ENCODE measurements at places on chromosomes 2 and 18.

DNA sequence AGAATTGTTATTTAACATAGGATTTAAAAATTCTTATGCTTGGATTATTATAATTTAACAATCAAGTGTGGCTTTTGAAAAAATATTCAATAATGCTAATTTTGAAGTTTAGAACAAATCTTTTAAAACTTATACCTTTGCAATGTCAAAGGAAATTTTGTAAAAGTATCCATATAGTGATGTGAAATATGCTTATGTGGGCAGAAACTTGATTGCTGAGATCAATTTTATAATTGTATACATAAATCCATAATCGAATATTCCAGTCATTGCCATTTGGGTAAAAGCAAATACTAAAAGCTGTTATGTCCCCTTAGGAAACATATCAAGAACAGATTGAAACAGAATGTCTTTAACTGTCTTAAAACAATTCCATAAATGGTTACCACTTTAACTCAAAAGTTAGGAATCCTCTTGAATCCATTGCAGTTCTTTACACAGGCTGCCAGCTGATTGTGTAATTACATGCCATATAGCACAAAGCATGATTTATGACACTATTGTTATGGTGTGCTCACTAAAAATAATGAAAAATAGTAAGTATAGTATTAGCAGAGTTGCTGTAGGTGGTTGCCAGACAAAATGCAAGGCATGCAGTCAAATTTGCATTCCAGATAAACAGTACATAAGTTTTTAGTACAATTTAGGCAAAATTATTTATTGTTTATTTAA, 24.2 kb downstream of the PLCL1 start:
- DNase-seq: no peak

DNA sequence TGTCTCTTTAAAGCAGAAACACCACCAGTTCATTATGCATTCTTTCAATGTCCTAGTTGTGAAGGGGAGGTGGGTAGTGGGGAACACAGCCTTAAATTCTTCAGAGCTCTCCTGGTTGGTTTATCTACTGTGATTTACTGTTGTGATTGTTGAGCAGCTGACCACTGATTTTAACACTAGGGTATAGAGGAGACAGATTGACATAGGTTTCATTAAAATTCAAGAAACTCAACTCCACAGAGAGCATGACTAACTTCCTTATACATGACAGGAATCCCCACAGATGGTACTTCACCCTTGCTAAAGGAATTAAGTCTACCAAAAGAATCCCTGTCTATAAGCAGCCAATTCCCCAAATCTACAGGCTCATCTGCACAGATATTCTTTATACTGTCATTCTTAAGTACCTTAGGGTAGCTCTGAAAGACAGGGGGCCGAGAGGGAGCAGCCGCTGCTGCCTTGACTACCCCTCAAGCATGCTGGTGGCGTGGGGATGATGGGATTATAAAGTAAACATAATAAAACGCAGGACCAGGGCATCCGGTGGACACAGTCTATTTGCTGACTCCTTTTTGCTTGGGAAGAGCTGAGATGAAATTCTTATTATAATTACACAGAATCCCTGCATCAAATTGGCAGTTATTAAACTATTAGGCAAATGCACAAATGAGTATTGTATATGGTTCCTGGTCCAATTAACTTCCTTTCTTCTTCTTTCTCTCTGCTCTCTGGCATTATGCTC, 1377.6 kb upstream of the PIK3C3 start:
- DNase-seq: no peak

DNA sequence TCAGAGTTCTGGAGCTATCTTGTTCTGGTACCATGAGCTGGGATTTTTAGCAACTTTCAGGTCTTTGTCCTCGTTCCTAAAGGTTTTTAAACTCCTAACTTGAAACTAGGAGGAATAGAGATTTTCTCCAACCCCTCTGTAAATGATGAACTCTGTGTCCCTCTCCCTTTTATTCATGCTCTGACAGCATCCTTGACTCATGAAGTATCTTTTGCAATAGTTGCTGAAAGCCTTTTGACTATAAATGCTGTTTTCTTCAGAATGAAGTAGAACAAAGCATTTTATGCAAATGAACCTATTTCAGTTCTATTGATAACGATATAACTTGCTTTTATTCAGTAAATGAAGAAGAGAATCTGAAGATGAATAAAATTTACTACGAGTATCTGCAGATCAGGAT, 17.0 kb upstream of the MAPRE2 start:
- DNase-seq: no peak

DNA sequence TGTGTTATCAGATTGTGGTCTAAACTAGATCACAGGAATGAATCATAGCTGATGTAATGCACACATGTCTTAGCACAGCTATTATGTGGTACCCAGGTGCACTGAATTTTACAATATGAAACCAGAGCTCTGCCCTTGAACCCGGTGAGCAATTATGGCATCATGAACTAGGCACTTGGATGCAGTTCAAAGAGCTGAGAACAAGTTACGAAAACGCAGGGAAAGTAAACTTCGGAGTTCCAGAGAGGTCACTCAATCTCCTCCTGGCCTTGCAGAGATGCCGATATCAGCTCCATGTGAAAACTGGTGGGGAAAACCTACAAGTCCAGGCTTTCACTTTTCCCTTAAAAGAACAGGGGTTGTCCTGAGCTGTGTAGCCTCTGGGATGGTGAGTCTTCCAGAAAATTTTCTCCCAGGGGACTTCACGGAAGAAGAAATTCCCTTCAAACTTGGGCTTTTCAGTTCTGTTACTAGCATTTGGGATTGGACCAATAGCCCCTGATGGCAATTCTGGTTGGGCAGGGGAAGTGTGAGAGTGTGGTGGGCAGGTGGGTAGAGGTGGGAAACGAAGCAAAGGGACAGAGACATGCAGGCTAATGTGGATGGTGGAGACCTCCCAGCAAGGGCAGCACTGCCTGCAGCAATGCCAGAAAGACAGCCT, 71.1 kb upstream of the SH3BP4 start:
- DNase-seq: no peak

GRCh38 chr18:57087644-57088376, 59.1 kb upstream of the BOD1L2 start:
- DNase-seq: no peak

DNA sequence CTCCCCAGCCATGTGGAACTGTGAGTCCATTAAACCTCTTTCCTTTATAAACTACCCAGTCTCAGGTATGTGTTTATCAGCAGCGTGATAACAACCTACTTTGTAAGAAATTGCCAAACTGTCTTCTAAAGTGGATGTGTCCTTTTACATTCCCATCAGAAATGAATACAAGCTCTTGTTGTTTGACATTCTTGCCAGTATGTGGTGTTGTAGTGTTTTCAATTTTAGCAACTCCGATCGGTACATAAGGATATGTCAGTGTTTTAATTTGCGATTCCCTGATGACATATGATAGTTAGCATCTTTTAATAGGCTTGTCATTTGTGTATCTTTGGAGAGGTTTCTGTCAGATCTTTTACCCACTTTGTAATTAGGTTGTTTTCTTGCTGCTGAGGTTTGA, 1156.3 kb upstream of the CRIM1 start:
- no peak for DNase-seq

DNA sequence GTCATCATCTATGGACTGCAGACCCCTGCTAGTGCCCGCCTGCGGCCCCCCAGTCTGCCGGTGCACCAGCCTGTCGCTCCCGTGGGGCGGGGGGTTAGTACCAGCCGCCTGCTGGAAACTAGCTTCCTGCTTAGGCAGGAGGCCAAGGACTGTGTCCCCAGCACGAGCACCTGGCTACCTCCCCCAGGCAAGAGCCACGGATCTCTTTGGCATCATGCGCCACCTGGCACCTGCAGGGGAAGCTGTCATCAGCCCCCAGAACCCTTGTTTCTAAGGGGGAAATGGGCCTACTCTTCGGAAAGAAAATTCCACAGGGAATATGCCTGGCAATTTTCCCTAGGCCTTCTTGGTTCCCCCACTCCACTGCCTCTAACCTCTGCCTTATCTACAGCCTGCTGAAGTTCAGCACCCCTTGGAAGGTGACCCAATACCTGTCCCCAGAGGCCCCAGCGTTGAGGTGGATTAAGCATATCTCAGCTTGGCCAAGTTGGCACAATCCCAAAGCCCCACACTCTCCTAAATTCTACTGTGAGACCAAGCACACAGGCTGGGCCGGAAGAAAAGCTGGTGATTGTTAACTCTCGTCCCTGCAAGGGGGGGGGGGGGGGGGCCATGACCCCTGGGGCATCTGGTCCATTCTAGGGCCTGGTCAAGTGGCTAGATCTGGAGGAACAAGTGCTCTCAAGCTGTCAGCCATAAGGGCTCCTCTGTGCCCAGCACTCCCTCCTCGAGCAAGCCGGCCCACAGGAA, 62.0 kb upstream of the POMC start:
- DNase-seq: no peak

GRCh38 chr2:173751245-173751975, 213.8 kb downstream of the SP3 start:
- no peak for DNase-seq

DNA sequence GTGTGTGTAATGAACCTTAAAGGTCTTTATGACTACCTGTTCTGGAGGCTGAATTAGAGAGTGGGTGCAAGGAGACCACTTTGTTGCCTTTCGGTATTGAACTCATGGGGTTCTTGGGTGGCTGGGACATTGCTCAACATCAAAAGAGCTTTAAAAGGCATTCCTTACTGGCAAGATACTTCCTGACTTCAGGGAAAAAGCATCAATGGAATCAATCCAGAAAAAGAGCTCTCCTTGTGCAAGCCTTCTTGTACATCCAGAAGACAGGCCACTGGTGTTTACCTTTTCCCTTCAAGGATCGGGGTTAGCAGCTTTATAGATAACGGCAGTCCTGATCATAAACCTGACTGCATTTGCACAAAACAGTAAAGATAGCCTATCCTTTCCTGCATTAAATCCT, 9.5 kb downstream of the PNO1 start:
- DNase-seq: no peak

- DNase-seq: no peak
Measured at GRCh38 chr2:72803626-72804320, 22.1 kb downstream of the EXOC6B start.

- no peak for DNase-seq
Measured at GRCh38 chr2:215896921-215897320, 116.4 kb downstream of the MREG start.

- no peak for DNase-seq
Measured at GRCh38 chr2:2187196-2187595, 143.9 kb downstream of the MYT1L start.

GRCh38 chr2:69741575-69742321, at the start of gene ANXA4:
Gene ANXA4 (plus strand): TSS chr2:69742134. CDS start chr2:69781566, 39,432 bp downstream.
- DNase-seq: no peak

DNA sequence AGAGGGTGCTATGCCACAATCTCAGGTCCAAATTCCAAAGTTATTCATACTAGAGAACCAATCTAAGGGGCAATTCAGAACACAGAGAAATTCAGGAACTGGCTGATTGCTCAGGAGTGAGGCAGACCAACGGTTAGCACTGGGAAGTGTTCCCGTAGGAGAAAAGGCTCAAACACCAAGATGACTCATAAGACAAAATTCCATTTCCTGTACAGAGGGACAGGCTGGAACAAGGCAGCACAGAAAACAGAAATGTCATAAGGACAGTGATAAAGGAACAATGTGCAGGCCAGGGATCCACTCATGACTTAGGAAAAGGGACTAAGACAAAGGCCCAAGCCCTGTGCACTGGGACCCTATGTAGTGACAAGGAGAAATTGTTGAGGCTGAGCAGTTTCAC, 54.2 kb downstream of the PDE1A start:
- DNase-seq: no peak

- DNase-seq: no peak
Measured at GRCh38 chr2:48589170-48589767, 28.4 kb upstream of the GTF2A1L start.

- DNase-seq: no peak
Measured at GRCh38 chr2:16960579-16960978, 294.9 kb upstream of the CYRIA start.

DNA sequence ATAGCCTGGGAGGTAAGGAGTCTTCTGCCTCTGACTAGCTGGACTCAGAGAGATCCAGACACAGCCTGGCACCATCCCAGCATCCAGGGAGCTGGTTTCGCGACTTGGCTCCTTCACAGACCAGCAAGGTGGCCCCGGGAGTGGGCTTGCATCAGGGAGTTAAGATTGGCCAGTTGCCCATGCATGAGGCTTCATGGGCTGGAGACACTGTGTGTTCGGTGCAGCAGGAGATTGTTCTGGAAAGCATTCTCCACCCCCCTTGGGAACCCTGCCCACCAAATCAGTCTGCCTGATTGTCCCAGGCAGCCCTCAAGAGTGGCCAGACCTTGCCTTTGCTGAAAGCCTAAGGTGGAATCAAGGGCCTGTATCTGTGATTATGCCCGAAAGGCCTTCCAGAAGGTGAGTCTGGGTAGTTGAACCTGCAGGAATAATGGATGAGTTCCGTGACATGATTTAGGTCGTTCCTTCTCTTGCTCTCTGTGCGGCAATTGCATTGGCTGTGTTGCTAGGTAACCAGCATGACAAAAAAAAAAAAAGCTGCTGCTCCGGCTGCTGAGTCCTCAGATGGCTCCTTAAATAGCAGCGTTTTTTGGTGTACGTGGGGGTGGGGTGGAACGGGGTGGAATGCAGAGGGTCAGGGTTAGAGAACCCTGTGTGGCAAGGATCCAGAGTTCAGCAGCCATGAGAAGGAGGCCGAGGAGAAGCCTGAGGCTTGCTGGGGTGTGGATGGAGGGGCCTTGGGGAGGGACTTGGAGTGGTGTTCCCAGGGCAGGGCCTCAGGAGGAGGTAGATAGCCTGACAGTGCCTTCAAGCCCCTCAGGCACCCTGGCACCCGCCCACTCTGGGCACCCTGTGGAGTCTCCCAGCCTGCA, 93.0 kb upstream of the MCFD2 start:
- no peak for DNase-seq

DNA sequence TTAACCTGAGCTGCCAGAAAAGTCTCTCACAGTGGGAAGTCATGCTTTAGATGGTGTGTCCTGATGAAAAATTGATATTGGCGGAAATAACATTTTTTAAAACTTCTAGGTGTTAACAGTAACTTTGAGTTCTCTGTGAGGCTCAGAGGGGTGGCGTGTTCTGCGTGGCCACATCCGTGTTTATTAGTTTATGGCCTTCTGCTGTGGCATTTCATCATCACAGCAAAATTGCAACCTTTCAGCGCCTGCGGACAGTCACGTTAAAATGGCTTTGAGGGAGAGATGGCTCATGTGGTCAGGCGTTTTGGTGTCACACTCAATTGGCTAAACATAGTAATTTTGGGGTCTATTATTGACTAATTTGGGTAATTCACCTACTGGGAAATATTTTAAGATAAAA, 42.4 kb downstream of the KLHL29 start:
- DNase-seq: no peak

- no peak for DNase-seq
Measured at GRCh38 chr2:114843963-114844362, 401.5 kb downstream of the DPP10 start.

DNA sequence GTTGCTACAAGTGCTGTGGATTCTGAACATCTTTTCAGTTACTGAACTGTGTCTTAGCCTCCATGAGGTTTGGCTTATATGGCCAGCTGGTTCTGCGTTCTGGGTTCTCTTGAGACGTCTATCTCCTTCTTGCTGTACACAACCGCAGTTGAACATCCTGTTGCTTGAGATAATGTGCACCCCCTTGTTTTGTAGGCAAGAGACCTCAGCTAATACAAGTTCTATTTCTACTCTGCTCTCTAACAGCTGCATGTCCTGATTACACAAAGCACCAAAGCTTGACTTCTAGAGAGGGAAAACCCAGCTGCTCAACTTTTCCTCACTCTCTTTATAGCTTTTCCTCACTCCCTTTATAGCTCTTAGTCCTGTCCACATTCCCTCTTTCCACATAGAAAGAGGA, 176.0 kb downstream of the LTBP1 start:
- no peak for DNase-seq

Data from SIG-M5 (cell line).